Caudate nucleus (tissue), 63 donors: ENCODE measurements at places on chromosomes 2 and 18.
A peak's percentile ranks its signal among the peaks of the same experiment; 100 is the strongest.

DNA sequence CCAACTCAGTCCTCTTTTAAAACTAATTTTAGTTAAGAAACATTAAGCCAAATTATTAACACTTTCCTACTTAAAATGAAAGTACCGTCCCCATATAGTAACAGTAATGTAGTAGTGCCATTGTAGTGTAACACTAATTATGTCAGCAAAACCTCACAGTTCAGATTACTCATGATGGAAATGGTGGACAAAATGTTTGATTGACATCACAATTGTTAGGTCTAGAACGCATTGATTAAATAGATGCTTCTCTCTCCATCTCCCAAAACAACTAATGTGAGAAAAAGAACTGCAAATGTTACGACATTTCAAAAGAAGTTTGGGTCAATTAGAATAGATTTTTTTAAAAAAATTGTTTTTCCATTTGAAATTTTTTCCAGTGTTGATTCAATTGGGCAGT lies 1.2 kb upstream of the ATF2 start:
- no peak for DNase-seq

GRCh38 chr2:65411056-65411795 lies 21.2 kb downstream of the SPRED2 start:
- no peak for DNase-seq

- DNase-seq: no peak
Measured at GRCh38 chr2:1803217-1804110, 59.1 kb upstream of the PXDN start.

- peak; percentile 48 for DNase-seq
Measured at GRCh38 chr18:13435586-13436333, 217.2 kb downstream of the LDLRAD4 start.

GRCh38 chr2:236805800-236806531 lies 236.3 kb downstream of the ACKR3 start:
- no peak for DNase-seq

DNA sequence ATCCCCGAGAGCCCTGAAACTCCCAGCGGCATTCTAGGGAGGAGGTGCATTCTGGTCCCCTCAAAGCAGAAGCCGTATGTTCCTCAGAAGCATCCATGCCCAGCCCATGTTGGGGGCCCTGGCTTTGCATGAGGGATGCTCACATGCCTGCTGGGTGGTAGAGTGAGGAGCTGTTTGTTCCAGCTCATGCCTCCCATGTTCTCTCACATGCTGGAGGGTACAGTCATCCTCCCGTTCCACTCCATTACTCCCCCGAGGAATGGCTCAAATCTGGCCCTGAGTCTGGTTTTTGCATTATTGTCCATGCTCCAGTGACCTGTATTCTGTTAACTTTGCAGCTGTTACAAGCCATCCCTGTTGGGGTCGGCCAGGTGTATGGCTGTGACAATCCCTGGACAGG lies 24.1 kb downstream of the SLC14A2 start:
- DNase-seq: no peak

GRCh38 chr2:31523871-31524492 lies 56.8 kb downstream of the SRD5A2 start:
- no peak for DNase-seq

GRCh38 chr2:121818546-121818945 lies 63.1 kb downstream of the TSN start:
- DNase-seq: no peak

DNA sequence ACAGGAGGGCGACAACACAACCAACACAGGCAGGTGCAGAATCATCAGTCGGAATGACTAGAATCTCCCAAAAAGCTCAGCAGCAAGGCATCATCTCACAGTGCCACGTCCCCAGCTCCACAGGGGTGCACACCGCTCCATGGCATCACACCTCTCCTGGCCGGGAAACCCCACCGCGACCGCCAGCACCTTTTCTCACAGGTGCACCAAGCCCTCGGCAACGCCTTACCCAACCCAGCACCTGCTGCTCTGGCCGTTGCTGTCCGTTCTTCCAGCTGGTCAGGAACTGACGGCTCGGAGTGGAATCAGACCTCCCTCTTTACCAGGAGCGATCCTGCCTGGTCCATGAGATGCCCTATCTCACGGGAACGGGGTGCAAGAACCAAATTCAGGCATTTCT lies 61.3 kb downstream of the ZNF516 start:
- no peak for DNase-seq

- no peak for DNase-seq
Measured at GRCh38 chr2:144659731-144660275, 139.9 kb upstream of the ZEB2 start.

- DNase-seq: no peak
Measured at GRCh38 chr18:621291-622043, 24.7 kb downstream of the CLUL1 start.

DNA sequence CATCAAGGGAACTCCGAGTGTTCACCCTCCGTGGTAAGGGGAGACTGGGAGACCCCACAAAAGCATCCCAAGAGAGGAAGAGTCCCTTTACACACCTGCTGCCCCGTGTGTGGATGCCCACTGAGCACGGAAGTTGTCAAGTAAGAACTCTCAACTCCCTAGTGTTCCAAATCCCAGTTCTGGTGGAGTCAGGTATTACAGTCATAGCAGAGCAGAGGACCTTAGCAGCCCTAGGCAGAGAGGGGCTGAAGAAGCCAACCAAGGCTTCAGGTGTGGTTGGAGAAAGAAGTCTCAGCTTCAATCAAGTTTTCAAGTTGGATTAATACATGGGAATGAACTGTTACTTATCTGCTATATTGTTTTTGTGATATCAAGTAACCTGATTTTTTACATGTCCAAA lies 512.5 kb downstream of the RNF144A start:
- no peak for DNase-seq
